ENCODE measurements at places on chromosomes 16 and 17.

GRCh38 chr17:50624321-50624934 lies 10.3 kb upstream of the ABCC3 start:
- no peak for DNase-seq

- no peak for DNase-seq
These were observed 45.8 kb upstream of the NDRG4 start for GRCh38 chr16:58454178-58454577.

DNA sequence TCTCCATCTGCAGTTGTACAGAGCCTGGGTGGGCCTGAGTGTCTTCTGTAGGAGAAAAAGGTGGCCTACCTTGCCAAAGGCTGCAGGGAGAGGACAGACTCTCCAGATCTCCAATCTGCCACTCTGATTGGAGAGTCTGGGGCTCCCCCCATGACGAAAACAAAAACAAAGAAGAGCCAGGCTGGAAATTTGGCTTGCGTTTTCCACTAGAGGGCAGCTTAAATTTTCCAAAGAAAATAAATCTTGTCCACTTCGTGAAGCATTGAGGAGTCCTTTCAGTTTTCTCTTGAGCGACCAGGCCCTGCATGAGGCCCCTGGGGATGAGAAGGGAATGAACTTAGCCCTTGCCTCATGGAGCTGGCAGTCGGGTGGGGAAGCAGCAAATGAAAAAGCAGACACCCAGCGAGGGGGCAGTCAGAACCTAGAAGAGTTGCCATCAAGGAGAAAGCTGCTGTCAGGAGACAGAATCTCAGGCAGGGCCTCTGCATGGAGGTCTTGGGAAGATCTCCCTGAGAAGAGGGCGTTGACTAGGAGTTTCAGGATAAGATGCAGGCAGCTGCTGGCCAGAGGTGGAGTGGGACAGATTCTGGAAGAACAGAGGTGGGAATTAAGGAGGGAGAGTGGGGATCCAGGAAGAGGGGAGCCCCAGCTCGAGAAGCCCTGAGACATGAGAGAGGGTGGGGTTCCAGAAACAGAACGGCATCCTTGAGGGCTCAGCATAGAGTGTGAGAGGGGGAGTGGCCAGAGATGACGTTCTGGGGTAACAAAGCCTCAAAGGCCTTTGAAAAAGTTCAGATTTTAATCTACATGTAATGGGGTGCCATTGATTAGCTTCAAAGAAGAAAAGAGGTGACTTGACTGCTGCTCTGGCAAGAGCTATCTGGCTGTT lies 8.4 kb upstream of the SHCBP1 start:
- DNase-seq = no peak

GRCh38 chr16:72768591-72768990 lies 279.3 kb downstream of the ZFHX3 start:
- no peak for DNase-seq

GRCh38 chr17:1484676-1485422 lies 7.6 kb downstream of the MYO1C start:
- DNase-seq = no peak

Measured in non-pigmented ciliary epithelial cell (primary cell).